ENCODE measurements at places on chromosomes 7 and 10.

DNA sequence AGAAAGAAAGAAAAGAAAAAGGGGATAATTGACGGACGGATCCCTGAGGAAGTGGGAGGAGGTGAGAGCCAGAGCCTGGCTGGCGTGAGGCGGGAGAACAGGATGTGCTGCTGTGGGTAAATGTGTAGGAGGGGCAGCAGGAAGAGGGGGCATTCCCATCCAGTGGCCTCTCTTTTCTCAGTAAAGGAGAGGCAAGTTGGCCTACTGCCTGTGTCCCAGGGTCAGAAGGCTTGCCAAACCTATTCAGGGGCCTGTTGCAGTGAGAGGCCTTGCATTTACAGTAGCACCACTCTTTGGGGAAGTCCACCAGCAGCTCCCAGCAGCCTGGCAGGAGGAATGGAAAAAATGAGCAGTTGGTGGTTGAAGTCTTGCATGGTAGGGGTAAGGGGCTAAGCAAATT is 26.6 kb upstream of the ASCC1 start:
- no peak for DNase-seq

DNA sequence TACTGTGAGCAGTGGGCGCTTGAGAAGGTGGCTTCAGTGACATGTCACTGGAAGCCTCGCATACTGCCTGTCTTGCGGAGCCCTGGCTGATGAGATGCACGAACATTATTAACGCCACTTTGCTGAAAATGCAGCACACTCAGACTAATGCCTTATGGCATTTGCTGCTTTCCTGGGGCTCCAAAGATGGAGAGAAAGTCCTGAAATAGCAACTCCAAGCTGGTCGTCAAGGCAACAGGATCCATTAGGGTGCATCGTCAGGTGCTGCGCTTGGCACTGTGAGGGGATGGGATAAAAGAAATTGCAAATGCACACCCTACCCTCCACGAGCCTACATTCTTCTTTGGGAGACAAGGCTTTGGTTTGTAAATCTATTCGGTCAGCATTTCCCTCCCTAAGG is 592.5 kb downstream of the TYW1 start:
- no peak for DNase-seq

DNA sequence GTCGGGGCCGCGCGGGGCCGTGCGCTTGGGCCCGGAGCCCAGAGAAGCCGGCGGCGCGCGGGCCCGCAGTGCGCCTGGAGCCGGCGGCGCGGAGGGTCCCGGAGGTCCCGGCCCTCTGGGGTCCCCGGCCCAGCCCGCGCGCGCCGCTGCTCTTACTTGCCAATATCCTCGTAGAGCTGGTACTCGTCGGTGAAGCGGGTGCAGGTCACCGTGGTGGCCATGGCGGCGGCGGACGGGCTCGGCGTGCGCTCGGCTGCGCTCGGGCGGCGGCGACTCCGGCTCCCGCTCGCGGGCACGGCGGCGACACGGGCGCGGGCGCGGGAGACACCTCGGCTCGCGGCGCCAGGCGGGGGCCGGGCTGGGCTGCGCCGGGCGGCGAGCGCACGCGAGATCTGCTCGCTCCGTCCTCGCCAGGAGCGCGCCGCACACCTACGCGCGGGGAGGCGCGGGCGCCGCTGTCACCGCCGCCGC is at the start of gene CAMK2B:
Gene CAMK2B, minus strand, starts transcription at position 394 of the 471 bp plus-strand sequence. Its CDS starts 173 bp downstream, at position 221.
- peak; percentile 43 for DNase-seq

- DNase-seq, result no peak
Measured at GRCh38 chr7:45027774-45028114, 27.7 kb downstream of the CCM2 start.

- no peak for DNase-seq
Measured at GRCh38 chr10:115093286-115093775, at the start of gene ATRNL1. ATRNL1 (plus strand) TSS chr10:115093365; CDS start chr10:115093751, 386 bp downstream.

- no peak for DNase-seq
Measured at GRCh38 chr7:38068461-38068860, 109.6 kb upstream of the STARD3NL start.

GRCh38 chr7:80039251-80039884 is 95.3 kb upstream of the GNAI1 start:
- DNase-seq, result no peak

DNA sequence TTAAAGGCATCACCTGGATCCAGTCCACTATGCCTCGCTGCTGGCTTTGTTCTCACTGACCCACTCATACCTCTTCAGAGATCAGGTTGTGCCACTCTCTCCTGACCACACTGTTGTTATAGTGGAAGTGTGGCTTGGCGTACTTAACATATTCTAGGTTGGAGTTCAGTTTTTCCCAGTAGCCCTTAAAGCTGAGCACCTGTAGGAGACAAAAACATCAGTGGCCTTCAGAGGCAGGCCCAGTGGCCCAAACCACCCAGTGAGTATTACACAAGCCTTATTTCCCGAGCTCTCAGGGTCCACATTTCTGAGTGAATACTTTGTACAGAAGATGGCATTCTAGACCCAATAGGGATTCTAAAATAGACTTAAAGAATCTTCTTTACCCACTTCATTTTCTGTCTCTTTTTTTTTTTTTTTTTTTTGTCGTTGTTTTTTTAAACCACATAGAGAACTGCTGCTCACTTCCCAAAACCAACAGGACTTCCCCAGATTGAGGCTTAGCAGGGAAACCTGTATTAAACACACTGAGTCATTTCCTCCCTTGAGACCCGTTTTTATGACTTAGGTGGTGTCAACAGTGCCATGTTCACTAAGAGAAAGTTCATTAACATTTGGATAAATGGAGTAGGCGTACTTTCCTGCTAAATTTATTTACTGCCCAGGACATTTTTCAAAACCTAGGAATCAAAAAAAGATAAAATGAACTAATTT is 85.8 kb downstream of the GSAP start:
- DNase-seq, result peak; percentile 85

DNA sequence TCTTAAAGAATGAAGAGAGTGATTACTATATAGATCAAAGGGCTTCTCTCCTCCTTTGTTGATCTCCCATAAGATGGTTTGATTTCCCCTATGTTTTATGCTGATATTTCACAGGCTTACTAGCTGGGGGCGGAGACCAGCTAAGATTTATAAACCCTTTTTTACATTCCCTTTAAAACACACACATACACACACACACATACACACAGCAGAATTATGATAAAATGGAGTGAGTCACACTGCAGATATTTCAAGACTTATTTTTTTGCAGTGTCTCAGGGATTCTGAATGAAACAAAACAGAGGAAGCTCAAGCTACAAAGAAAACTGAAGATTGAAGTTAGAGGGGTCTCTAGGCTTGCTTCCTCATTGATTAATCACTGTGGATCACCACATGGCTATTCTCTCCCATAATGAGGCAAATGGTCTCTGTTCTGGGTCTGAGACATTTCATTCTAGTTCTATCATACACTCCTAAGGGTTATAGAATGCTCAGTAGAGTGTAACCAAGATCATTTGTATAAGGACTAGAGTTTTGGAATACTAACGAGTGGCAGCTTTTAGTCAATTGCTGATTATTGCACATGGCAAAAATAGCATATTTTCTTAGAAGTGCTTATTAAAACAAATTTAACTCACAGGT is 18.6 kb downstream of the INA start:
- no peak for DNase-seq

DNA sequence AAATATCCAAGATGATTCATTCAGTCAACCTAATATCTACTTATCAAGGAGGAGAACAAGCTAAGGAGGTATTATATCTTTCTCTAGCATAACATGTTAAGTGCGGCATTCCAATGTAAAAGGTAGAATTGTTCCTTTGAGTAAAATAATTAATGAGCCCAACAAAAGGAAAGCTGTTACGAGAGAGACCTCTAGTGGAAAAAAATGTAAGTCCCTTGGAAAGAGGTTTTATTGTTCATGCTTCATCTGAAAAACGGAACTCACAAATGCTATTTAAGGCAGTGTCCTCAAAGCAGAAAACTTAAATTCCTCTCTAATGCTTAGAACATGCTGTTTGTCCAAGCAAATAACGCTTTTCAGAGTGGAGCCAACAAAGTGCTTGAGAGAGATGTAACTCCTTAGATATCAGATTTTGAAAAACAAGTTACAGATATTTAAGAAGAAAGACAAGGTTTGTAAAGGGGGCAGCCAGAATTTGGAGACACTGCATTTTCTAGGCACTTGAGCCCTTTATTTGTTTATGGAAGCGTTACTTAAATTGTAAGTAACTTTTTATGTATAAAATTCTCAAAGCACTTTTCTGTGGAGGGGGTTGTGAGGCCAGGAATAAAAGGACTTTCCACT is 119.9 kb downstream of the TFEC start:
- peak; percentile 36 for DNase-seq

DNA sequence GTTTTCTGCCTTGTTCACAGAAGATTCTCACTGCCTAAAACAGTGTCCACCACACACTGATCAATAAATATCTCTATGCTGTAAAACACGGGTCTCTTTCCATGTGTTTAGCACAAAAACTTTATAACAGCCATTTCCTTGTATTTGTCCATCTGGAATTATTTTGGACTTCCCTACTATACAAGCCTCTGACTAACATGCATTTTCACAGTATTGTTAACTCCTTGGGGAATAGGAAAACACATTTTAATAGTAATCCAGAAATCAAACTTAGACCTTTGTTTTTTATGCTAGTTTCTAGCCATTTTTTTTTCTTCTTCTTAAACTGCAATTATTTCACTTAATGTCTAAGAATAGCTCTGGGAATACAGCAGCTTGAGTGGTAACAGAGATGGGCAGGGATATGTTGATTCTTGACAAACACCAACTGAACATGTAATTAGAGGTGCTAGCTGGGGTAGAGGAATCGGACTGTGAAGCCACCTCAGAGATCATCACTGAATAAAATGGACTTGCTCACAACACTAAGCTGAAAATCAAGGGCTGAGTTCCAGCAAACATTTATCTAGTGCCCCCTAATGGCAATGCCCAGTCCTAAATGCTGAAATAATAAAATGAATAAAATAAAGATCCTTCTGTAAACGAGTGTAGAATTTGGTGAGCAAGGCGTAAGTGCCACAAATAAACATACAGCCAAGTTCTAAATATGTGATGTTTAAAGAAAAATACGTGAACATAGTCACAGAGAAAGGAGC is 593.1 kb downstream of the SORCS1 start:
- no peak for DNase-seq

DNA sequence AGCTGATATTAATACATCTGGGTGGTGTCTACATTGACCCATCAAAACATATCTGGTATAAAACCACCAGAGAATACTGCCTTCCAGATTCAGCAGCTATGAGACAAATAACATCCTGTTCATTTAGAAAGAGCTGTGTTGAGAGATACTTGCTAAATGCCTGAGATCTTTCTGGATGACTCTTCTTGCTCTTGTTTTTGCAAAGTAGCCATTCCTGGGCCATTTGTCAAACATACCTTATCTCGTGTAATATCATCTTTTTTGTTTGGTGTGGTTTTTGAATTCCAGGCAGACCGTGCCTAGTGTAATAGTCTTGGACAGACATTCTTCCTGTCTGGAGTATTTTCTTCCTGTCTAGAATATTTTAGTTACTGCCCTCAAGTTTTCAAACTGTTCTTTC is 74.7 kb upstream of the PRR15 start:
- DNase-seq, result no peak

- no peak for DNase-seq
Measured at GRCh38 chr10:78769526-78769925, 299.2 kb upstream of the ZMIZ1 start.

DNA sequence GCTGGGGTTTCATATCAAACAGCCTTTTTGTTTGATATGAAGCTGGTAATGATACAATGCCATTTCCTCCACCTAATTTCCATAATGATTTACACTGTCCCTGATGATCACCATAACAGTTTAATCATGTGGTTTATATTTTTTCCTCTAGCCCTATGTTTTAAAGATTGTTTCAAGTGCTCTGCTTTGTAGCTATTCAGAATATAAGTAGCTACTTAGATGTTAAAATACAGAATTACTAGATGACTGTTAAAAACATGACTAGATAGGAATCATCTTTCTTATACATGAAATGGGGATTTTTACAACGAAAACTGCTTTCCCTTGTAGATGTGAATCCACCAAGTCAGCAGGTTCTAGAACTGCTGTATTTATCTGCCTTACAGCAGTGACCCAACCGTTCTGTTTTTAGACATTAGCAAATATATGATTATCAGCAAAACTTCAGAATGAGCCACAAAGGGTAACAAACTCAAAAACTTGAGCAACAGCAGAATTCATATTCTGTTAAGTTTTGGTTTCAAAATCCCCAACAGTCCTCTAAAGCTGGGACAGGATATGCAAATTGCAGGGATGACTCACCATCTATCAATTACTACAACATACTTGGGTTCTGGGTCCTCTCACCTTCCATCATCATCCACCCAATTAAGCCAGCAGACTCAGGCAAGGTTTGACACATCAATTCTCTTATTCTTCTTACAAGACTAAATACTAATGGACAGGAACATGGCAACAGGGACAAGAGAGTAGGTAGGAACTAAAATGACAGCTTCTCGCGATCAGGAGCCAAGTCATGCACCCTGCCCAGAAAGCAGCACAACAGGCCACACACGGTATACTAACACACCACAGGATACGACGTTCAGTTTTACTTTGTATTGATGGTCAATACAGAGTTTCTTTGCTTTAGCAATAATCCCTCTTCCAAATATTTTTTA is 83.9 kb downstream of the PIP4K2A start:
- DNase-seq, result peak; percentile 78

- DNase-seq, result no peak
Measured at GRCh38 chr7:105198223-105198622, 184.2 kb downstream of the KMT2E start.

DNA sequence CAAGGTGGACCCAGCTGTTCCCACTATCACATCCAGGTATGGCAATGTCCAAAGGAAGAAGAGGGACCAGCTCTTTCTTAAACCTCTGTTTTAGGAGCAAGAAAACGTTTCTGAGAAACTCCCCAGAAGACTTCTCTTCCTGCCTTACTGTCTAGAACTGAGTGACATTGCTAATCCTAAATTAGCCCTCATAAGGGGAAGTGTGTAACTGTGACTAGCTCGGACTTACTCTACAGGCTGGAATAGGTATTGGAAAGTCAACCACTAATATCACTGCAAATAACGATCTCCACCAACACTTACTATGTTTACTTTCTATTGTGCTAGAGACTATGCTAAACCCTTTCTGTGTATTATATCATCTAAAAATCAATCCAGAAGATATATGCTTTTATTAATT is 49.9 kb upstream of the RELN start:
- DNase-seq, result no peak

DNA sequence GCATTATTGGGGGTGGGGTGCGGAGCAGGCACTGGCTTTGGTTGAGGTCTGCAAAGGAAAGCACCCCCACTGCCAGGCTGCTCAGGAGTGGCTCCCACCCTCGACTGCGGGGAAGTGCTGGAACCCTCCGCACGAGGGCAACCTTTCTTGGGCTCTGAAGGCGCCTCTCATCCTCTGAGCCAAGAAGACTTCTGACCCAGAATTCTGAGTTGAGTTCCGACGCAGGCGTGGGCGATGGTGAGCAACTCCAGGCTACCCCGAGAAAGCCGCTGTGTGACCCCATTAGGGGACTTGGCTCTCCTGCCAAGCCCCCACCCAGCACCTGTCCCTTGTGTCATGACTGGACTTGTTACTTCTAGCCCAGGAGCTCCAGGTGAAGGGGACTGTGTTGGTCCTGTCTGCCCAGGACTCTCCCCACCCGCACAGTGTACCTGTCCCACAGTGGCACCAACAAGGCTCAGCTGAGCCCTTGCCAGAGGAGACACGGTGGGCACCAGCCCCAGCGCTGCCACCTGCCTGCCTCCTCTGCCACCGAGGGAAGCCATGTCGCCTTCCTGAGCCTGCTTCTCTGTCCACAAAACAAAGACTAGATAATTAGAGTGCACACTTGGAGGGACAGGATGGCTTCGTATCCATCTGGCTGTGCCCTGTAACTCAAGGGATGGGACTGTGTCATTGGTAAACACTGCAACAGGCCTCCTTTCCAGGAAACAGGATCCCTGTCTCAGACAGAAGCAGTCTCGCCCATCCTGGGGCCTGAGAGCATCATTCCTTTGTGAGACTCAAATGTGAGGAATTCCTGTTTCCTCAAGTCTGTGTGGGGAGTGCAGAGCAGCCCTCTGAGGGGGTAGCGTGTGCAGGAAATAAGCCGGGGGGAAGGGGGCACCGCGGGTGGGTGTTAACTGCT is 128.8 kb downstream of the LHPP start:
- DNase-seq, result no peak

Data from B cell (primary cell).